ENCODE measurements at places on chromosomes 2 and 18.

DNA sequence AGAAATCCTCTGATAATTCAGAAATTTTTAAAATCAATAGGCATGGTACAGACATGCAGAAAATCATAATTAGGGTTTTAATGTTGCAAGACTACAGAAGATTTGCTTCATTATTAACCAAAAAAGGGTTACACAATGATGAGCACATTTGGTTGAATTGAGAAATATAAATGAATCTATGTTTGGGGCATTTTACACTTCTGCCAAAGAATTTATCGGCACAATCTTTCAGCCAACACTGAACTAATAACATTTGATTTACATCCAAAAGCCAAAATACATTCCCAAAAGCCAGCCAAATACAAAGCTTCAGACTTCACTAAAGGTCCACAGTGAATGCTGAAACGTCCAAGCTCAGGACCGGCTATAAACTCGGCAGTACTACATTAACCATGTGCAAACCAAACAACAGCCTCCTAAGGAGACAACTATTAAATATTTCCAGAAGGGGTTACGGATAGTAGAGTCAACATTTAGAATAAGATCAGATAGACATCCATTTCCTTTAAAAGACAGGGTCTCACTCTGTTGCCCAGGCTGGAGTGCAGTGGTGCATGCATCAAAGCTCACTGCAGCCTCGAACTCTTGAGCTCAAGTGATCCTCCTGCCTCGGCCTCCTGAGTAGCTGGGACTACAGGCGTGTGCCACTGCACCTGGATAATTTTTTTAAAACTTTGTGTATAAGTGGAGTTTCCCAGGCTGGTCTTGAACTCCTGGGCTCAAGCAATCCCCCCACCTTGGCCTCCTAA, 29.4 kb downstream of the SPRED2 start:
- no peak for DNase-seq

- DNase-seq = no peak
Measured at GRCh38 chr2:224798180-224798579, 82.0 kb upstream of the CCDC195 start.

- DNase-seq = no peak
Measured at GRCh38 chr2:124875627-124876244, 850.6 kb downstream of the CNTNAP5 start.

DNA sequence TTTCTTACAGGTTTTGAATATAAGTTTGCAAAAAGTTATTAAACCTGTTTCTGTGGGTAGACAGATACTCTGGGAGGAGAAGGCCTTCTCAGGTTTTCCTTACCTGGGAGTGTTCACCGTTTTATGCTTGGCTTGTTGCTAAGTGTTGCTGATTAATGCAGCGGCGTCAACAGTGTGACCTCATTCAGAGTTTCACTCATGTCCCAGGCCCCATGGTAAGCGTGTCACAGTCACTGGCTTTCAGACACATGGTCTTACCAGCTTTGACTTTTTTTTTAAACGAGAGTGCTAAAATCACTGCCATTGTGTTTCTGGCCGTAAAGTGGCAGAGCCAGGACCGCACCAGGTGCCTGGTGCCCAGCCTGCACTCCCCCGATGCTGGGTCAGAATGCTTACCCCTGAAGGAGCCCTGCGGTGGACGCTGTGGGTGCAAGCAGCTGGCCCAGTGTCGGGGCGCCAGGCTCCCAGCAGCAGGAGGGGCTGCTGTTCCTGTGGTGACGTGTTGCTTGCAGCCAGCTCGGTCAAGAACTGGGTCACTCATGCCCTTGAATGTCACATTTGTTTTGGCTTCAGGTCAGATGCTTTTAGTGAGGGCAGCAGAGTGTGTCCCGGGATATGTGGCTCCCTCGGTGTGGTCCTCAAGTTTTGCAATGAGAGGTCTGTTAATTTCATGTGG, 3.5 kb downstream of the CAPN10 start:
- DNase-seq = no peak

GRCh38 chr2:159982270-159982669, 80.1 kb downstream of the PLA2R1 start:
- DNase-seq = peak; percentile 96

DNA sequence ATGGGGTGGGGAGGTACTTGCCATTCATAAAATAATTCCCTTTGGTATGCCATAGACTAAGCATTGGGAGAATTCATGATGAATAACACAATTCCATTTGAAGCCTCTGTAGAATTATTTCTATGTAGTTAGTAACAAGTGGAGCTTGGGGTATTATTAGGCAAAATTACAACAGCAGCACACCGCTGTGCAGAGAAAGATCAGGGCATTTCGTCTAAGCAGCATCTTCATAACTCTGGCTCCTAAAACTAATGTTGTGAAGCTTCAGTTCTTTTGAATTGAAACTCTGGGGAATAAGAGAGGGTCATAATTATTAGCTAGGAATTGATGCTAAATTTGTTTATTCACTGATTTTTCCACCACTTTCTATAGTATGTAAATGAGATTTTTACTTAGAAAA, 630.7 kb downstream of the DCC start:
- DNase-seq = no peak

DNA sequence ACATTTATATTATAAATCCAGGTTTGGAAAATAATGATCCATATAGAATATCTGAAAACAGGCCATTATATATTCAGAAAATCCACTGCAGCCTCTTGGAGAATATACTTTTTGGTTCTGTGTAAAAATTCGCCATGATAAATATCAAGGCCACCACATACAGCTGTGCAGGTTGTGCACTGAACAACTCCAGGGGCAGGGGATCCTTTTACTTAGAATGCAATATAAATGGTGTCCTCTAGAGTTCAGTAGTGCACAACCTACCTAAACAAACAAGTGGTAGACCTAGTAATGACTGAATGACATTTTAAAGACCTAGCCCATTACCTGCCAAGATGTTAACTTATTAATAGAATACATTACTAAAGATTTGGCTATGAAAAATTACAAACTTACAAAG, 22.4 kb downstream of the MOGAT1 start:
- DNase-seq = peak; percentile 61

DNA sequence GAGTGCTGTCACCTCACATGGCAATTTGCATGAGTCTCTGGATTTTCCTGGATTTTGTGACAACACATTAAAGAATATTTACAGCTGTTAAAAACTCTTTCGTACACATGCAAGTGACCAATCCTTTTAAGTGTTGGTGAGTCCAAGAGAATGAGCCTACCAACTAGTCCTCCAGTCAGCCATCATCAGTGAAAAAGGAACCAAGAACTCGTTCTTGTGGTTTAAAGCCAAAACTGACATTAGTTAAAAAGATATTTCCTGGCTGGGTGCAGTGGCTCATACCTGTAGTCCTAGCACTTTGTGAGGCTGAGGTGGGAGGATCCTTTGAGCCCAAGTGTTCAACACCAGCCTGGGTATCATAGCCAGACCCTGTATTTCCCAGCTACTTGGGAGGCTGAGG, 215.4 kb upstream of the ITGA4 start:
- DNase-seq = no peak

- no peak for DNase-seq
Measured at GRCh38 chr18:74541703-74542555, 7.6 kb downstream of the CNDP1 start.

DNA sequence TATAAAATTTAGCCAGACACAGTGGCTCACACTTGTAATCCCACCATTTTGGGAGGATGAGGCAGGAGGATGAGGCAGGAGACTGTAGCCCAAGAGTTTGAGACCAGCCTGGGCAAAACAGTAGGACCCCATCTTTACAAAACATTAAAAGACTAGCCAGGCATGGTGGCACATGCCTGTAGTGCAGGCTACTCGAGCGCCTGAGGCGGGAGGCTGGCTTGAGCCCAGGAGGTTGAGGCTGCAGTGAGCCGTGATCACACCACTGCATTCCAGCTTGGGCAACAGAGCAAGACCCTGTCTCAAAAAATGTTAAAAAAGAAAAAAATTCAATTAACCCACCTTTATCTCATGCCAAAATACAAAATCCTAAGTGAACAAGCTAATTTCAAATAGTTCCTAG, 4.0 kb downstream of the REV1 start:
- DNase-seq = no peak

DNA sequence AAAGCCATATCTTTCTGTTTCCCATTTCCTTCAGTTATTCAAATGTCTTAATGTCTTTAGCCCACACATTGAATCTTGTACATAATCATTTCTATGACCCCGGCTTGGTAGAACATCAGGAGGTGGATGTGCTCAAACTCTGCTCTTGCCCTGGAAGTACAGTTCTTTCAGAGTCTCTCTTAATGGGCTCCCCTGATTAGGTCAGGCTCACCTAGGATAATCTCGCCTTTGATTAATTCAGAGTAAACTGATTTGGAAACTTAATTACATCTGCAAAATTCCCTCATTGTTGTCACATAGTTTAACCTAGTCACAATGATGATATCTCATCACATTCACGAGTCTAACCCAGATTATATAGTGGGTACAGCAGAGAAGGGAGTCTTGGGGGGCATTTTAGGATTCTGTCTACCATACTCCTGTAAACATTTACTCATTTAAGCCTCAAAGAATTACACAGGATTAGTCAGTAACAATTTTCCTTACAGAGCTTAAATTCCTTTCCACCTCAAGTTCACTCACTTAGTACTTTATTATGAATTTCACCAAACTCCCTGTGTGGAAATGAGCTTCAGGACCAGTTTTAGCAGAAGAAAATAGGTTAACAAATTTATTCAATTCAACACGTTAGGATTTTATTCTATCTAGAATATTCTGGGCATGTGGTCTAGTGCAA, 135.5 kb downstream of the FHOD3 start:
- DNase-seq = no peak

DNA sequence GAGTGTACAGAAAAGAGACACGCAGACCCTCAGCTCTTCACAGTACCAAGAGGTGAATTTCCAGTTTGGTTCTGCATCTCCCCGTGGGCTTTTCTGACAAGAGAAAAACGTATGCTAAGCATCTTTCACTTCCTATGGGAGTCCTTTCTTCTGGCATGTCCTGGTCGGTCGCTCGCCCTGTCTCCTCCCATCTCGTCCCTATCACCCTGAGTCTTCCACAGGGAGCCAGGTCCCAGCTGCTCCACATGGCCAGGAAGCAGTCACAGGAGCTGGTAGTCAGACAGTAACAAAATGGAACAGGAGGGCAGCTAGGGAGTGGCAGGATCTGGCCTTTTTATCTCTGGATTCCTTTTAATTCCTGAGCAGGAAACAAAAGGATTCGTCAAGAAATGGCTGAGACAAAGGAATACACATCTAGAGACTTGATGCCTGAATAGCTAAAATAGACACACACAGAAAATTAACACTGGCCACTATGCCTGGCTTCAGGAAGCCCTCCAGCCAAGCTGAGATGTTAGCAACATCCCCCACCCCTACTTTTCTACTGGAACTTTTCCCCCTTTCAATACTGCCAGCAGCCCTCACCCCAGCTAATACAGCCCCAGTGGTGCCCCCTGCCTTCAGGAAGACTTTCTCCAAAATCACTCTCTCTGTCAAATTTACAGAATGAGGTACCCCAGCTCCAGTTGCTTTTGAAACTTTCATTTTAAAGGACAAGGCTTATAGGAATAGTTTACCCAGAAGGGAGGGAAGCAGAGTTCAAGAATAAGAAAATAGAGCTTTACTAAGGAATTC, 136.1 kb downstream of the DNER start:
- no peak for DNase-seq

DNA sequence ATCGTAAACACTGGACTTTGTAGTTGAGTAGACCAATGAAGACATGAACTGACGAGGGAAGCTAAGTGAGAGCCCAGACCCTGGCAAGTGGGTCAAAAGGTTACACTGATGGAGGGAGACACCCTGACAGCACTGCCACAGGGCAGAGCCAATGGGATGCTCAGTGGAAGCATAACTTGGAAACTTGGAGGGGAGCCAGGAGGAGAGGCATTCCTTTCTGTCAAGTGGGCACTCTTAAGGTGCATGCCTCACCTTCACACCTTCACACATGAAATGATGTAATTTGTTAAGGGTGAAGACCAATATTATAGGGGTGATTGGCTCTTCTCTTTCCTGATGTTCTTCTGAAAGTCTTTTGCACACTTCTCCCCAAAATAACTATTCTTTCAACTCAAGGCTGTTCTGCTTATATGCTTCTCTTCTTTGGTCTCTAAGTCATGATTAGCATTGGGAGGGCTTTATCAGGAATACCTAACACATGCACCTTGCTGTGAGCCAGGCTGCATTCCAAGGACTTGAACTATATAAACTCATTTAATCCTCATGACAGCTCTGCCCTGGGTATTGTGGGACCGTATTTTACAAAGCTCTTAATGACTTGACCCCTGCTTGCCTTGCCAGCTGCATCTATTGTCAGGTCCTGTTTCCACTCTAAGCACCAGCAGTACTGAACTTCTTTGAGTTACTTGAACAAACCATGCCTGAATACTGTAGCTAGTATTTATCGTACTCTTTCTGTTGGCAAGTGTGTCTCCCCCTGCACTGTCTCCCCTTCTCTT, 19.0 kb downstream of the RPL37A start:
- no peak for DNase-seq

GRCh38 chr2:197852108-197852507, 47.7 kb downstream of the PLCL1 start:
- no peak for DNase-seq

DNA sequence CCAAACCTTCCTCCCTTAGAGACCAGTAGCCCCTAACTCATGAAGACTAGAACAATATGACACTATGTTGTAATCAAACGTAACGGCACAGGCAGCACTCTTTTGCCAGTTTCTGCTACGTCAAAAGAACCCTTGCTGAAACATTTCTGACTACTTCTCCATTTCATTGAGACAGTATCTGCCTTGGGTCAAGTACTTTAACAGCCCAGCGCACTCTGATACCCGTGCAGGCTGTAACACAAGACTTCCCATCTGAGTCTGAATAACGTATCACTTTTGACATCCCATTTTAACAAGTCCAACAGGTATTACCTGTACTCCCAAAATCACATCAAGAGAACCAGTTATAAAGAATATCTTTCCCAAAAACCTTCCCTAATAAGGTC, 38.4 kb downstream of the TBC1D8 start:
- no peak for DNase-seq

DNA sequence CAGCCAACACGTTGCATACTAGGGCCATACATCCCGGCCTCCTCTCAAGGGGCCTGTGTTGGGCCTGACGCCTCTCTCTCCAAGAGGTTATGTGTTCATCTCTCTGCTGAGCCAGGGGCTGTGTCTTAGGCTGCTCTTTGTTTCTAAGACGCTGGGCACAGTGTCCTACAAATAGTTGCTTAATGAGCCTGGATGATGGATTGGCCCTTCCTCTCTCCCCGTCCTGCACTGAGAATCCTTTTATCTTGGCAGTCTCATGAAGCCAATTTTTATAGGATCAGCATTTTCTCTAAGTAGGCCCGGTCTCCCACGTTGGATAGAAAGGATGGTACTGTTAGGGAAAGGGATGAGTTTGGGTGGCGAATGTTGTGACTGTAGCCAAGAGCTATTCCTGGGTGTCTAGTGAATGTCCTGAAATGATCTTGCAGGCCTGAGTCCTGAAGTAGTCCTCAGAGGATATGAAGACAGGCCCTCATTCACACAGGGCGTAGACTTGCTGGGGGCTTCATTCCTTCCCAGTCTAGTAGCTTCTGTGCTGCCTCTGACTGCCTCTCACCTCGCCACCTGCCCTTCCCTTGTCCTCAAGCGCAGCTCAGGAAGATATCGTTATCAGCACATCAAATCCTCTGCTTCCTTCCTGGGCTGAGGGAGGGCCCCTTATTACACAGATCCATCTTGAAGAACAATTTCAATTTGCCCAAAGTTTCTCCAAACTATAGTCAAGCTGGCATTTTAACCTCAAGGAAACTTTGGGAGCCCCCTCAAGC, 8.8 kb downstream of the LBH start:
- no peak for DNase-seq
